T1000 (cell line): ENCODE measurements at places on chromosomes 5 and 9.

DNA sequence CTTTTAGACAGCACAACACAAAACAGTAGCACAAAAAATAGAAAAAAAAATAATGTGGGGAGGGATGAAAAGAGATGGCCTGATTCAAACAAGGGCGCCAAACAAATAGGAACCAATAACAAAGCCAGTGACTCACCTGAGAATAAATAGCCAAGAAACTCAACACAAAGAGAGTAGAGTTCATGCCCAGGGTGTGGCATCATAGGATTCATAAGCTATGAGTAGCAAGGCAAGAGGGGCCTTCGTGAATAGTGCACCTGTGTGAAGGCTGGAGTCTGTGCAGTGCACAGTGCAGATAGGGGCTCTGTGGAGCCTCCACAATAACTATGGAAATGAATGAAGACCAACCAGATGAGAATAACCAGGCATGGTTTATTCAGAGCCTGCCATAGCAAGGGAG, 541.7 kb downstream of the SPOCK1 start:
- no peak for DNase-seq

- DNase-seq, result no peak
Observed at GRCh38 chr5:126499853-126500342, 76.7 kb downstream of the GRAMD2B start.

- DNase-seq, result no peak
Observed at GRCh38 chr5:170387775-170388639, 1.2 kb downstream of the KCNMB1 start.

DNA sequence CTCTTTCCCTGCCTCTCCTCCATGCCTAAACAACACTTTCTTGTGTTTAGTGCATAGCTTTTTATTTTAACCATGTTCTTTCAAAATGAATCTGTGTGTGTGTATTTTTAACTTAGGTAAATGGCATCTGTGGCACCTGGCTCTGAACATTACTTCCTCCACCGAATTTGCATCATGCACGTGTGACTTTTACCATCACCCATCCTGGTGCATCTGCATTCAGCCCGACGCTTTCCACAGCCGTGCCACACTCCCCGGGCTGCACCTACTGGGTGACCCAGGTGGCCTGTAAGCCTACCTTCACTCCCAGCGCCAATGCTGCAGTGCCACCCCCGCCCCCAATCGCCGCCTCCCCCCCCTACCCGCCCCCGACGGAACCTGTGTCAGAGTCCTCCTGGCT, 12.7 kb upstream of the FCN1 start:
- no peak for DNase-seq

DNA sequence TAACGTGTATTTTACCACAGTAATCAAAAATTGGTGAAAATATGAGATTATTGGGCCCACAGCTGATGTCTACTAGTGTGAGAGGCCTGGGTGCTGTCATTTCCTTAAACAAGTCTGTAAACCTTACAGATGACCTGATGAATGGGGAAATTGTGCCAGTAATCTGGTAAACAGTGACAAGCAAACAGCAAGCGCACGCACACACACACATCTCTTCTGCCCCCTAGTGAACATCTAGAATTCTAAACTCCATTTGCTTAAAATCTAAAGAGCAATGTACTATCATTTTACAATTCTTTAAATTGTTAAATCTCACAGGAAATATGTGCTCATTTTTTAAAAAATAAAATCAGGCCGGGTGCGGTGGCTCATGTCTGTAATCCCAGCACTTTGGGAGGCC, 7.5 kb upstream of the RAPGEF1 start:
- no peak for DNase-seq

GRCh38 chr9:106693558-106693957, 169.4 kb upstream of the ZNF462 start:
- no peak for DNase-seq

GRCh38 chr5:87411586-87411972, 1.2 kb downstream of the CCNH start:
- no peak for DNase-seq

GRCh38 chr5:84794486-84795035, 409.9 kb upstream of the EDIL3 start:
- no peak for DNase-seq

GRCh38 chr5:58231041-58231440, 228.8 kb downstream of the PLK2 start:
- DNase-seq, result no peak

DNA sequence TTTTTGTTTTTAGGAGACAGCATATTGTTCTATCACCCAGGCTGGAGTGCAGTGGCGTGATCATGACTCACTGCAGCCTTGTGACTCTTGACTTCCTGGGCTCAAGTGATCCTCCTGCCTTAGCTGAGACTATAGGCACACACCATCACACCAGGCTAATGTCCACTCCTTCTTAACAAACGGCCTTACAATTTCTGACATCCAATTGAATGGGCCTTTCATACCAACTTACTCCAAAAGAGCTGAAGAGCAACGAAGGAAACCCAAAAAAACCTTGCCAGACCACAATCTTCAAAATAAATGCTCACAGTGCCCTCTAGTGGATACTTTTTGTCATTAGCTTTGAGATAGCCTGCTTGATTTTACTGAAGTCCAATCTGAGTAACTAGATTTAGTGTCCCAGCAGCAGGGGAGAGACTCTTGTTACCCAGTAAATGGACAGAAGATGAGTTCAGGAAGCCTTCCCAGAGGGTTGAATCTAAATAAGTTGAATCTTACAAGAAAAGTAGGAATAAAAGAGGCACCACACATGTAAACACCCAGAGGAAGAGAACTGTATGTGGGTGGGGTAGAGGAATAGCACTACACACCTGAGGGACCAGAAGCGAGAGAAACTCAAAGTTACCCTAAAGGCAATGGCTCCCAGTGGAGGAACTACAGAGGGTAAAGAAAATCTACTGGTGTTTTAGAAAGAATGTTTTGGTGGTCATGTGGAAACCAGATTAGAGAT, 9.3 kb downstream of the ZNF622 start:
- DNase-seq, result no peak

DNA sequence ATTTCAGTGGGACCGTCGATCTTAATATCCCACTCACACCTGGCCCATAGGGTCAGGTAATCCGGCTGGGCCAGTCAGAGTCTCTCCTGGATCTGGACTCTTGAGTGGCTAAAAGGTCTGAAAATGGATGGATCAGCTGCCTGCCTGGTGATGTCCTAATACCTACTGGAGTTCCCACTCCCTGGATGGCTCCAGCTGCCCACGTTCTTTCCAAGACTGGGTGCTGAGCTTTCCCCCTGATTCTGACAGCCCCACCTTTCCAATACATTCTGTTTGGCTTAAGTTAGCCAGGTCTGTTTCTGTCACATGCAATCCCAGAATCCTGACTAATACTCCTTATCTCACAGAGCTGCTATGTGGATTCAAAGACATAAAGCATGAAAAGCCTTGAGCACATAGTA, 10.2 kb downstream of the SH3PXD2B start:
- DNase-seq, result no peak

DNA sequence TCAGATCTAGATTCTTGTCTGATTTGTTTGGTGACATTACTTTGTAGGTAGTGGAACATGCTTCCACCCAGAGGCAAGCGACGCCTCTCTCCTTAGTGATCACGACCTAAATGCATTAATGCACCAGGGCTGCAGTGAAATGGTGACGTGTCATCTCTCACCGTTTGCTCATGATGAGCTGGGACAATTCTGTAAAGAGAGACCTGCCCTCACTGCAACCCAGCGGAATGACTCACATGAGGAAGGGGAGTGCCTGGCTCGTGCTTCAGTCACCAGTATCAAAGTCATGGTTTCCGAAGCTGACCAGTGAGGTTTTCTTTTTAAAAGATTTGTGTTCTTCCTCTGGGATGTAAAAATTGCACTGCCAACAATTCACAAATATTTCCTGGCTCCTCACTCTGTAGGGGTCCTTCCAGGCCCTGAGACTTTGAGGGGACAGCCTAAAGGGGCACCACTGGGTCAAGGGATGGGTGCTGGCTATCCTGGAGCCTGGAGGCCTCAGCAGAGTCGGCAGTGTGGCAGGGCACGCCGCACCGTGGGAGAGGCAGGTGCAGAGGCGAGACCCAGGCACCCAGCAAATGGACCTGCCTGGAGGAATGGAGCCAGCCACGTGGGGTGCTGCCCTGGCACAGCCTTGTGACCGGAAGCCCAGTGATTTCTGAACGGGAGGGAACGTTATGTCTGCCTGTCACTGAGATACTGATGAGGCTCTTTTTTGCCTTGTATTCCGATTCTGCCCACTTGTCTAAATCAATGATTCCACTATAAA, 17.3 kb downstream of the QSOX2 start:
- peak; percentile 47 for DNase-seq

DNA sequence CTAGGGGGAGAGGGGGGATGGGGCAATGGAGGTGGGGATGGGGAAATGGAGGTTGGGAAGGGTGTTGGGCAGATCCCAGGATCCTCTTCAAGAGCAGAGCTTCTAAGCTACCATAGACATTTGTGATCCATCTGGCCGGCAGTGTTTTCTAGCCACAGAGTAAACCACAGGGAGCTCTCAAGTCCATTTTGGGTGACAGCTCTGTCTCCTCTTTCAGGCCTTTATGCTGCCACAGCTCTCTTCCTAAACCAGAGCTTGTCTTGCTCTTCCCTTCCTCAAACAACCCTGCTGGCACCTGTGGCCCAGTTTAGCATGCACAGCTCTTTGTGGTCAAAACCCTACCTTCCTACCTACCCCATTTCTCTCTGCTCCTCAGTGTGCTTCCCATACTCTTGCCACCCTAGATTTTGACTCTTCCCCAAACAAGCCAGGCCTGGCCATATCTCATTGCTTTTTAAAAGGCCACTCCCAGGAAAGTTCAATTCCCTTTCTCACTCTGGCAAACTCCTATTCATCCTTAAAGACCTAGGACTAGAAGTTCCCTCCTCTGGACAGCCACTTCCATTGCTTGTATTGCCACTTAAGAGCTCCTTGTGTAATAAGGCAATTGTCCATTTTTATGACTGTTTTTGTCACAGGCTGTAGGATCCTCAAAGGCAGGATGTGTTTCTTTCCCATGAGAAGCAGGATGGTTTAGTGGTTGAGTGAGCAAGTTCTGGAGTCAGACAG, 84.3 kb upstream of the PANK3 start:
- DNase-seq, result no peak

- DNase-seq, result no peak
Observed at GRCh38 chr9:133618726-133619125, 9.5 kb upstream of the FAM163B start.

DNA sequence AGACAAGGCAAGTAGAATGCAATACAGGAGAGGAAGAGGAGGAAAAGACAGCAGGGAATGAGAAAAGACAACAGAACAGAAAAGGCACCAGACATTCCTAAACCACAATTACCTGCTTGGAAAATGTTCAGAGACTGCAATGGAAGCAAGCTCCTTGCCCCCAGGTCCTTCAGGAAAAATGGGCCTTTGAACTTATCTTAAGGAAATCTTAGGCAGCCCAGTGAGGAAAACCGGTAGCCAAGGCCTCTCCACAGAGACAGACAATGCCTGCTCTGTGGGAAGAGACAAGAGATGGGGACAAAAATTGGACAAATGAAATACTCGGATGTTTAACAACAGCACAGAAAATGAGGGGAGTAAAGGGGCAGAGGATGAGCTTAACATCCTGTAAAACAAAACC, 31.2 kb downstream of the HTR4 start:
- DNase-seq, result no peak

DNA sequence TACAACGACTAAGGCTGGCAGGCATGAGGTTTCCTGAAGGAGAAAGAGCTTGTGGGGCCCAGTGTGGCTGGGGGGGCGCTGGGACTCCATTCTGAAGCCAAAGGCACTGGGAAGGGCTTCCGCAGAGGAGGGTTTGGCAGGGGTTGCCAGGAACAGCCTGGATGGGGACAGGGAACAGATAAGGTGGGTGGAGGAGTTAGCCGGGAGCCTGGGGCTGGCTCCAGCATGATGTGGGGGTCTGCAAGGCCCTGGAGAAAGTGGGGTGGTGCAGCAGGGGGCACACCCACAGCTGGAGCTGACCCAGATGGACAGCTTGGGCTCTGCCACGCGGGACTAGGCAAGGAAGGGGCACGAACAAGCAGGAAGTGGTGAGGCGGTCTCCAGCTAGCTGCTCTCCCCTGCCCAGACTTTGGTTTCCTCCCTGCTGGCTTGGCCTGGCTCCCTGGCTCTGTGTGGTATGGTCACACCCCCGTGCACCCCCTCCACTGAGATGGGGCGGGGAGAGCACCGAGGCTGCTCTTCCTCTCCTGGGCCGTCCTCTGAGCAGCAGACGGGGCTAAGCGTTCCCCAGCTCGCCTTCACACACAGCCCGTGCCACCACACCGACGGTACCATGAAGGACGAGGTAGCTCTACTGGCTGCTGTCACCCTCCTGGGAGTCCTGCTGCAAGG, at the start of gene LTC4S:
TSS of gene LTC4S (plus strand) at position 519 of the 672 bp plus-strand sequence. CDS start at position 614, 95 bp downstream.
- DNase-seq, result no peak

DNA sequence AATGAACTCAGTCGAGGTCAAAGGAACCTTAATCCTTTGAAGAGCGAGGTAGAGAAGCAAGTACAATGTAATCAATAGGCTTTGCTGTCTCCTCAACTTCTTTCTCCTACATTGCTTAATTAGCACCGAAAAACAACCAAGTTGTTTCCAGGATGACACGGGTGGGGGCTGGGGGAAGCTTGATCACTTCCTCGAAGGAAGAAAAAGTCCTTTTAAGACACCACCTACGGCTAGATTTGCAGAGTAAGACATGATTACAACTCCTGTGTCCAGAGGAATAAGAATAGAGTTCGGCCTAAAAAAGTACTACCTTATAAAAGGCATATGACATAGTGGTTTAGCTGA, 811 bp upstream of the ARRDC3 start:
- DNase-seq, result no peak

- DNase-seq, result no peak
Observed at GRCh38 chr9:119986713-119987112, 593.3 kb downstream of the CDK5RAP2 start.

DNA sequence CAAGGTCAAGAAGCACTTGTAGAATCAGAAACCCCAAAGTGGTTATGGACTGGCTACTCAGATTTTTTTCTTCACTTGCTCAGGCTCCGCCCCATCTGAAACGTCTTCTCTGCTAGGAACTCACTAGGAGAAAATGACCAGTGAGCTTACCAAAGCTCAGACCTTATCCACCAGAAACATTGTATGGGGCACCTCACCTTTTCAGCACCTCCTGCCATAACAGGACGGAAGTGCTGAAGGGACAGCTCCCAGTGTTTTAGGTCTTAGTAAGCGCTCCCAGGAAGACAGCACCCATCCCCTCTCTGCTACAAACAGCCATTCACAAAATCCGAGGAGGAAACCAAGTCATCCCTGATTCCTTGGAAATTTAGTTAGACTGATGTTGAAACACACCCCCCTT, 1.2 kb upstream of the GABRA1 start:
- no peak for DNase-seq

GRCh38 chr9:101524371-101524770, 9.3 kb upstream of the RNF20 start:
- no peak for DNase-seq

- DNase-seq, result no peak
Observed at GRCh38 chr5:134580001-134580460, 52.6 kb downstream of the SAR1B start.

GRCh38 chr9:29775491-29775890, 2202.2 kb upstream of the C9orf72 start:
- DNase-seq, result no peak

DNA sequence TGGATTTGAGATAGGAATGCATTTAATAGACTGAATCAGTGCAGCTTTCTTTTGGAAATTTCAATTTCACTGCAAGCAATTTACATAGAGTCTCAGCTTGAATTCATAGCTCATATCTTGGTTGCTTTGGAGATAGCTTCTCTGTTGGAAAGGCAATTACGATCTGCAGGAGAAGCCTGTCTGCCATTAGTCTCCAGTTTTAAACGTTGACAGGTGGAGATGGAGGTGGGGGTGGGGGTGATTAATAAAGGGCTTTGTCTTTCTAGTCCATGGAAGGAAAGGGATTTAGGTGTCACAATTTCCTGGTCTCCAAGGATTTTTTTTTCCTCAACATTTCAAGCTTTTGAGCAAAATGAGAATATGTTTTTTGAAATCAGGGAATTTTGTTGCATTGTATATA, 184.7 kb downstream of the CARTPT start:
- no peak for DNase-seq
